ENCODE measurements at places on chromosomes 2 and 18. TPM values are rescaled to one million over a fixed set of nuclear protein-coding genes. Genes with fewer than 3 reads are reported as not detected.

DNA sequence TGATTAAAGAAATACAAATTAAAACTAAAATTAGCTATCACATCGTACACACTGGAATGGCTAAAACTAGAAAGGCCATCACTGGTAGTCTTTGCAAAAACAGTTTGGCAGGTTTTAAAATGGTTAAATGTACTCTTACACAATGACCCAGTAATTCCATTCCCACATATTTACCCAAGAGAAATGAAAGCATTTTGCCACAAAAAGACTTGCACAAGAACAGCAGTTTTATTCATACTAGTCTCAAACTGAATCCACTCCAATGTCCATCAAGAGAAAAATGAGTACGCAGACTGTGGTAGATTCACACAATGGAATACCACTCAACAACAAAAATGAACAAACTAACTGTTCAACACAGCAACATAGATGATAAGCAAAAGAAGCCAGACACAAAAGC is 29.1 kb downstream of the SP140L start:
- DNase-seq = no peak

DNA sequence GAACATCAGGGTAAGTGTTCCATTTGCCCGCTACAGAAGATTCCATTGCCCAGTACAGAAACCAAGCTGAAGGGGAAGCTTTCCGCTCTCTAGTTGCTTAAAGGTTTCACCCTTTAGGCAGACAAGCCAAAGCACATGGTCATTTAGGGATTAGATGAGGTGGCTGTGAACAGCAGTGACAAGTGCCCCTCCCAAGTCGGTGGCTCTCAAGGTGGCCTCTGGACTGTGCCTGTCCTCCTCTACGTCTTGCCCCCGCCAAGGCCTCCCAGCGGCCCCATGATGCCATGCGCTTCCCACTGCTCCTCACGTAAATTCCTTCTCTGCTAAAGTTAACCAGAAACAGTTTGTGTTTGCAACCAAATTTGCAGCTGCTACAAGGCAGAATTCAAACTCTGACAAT is 24.2 kb upstream of the PTPN4 start:
- no peak for DNase-seq

DNA sequence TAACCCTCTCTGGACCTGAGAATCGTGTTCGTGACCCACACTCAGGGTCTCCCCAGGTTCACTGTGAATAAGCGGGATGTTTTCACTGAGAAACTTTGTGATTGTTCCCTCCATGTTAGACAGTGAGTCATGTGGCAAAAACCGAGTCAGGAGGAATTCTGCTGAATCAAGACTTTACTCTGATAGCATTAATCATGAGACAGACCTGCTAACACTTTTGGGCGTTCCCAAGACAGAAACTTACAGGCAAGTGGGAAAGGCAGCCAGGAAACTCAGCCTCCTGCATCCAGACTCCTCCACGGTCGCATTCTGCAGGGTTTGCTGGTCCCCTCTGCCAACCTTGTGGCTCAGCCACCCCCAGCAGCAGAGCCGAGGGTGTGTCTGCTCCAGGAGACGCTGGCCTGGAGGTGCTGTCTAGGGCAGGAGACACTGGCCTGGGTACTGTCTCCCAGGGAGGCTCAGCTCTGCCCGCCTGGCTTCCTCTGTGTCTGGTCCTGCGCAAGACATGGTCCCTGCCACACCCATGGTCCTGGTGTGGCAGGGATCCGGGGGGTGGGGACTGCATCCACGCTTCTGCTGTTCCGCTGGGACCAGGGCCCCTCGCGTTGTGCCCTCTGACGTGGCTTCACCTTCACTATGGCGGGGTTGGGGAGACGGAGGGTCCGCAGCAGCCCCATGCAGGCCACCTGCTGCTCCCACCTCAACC is 177.4 kb downstream of the TWIST2 start:
- peak; percentile 18 for DNase-seq

Gene CHST9
- total RNA-seq = 0.44 TPM

Gene SPATA3
- not detected for total RNA-seq

Gene SAG
- not detected for total RNA-seq

Gene SRD5A2
- total RNA-seq = not detected

Gene LMAN2L
- 11.7 TPM for total RNA-seq

Gene DTNB
- total RNA-seq = 7.0 TPM
